AG08396 (cell line): ENCODE measurements at places on chromosomes 2 and 18.

GRCh38 chr2:144288438-144288837 is 231.5 kb downstream of the ZEB2 start:
- DNase-seq: peak; percentile 9

GRCh38 chr2:30979822-30980245 is 158.4 kb downstream of the GALNT14 start:
- peak; percentile 14 for DNase-seq

DNA sequence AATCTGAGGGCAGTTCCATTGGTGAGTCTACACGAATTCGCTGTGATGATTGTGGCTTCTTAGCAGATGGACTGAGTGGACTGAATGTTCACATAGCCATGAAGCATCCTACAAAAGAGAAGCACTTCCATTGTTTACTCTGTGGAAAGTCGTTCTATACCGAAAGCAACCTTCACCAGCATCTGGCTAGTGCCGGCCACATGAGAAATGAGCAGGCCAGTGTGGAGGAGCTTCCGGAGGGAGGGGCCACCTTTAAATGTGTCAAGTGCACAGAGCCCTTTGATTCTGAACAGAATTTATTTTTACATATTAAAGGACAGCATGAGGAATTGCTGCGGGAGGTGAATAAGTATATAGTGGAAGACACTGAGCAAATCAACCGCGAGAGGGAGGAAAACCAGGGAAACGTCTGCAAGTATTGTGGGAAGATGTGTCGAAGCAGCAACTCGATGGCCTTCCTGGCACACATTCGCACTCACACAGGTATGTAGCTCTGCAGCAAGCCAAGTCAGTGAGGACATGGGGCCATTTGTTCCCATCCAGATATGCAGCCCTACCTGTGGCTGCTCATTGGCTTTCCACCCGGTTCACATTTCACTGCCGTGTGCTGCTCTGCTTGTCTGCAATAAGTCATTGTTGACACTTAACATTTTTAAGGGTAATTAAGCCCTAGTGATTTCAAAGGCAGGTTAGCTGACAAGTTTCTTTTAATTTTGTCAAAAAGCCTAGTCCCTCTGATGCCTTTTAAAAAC is 37.7 kb downstream of the ZNF407 start:
- DNase-seq: no peak

- no peak for DNase-seq
Measured at GRCh38 chr2:217066510-217067270, 206.8 kb upstream of the TNP1 start.

DNA sequence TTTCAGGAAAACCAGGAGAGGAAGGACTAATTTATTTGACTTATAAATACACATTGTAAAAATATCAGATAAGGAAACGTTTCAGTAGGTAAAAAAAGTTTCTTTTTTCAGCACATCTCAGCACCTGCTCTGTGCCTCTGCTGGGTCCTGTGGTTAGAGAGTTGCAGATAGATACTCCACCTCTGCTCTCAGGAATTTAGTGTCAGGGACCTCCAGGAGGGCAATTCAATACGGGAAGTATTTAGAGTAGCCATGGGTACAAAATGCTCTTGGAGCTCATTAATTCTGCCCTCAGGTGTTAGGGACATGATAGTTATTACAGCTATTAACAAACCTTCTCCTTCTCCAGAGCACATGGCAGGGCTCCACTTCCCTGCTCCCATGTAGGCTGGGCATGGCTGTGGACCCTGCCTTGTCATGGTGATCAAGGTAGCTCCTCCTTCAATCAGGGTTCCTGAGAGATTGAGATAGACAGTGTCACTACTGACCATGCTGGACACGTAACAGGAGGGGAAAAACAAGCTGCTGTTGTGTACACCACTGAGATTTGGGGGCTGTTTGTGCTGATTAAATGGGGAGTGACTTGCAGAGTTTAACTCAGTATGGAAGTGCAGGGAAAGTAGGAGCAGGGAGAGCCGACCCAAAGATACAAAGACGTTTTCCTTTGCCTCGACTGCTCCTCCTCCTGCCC is 185.6 kb upstream of the COPS8 start:
- DNase-seq: no peak

GRCh38 chr2:233385489-233386044 is 31.3 kb downstream of the DGKD start:
- DNase-seq: no peak

DNA sequence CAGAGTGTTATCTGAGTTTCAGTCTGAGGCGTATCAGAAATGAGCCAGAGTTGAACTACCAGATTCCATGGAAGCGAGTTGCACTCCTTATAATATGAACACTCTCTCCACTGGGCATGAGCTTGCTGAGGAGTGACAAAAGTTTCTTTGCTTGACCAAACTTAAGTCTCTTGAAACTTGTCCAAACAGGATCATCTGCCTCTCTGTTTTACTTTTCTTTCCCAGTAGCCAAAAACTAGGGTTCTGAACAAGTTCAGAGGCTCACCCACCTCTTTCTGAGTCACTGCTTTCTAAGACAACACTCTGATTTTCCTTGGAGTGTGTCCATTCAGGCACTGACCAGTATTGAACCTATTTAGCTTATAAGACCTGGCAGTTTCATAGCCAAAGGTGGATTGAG is 233.2 kb upstream of the TCF4 start:
- peak; percentile 15 for DNase-seq

GRCh38 chr2:207734264-207734635 is 22.8 kb downstream of the CCNYL1 start:
- DNase-seq: peak; percentile 18

- peak; percentile 93 for DNase-seq
Measured at GRCh38 chr2:111698743-111699554, 185.0 kb downstream of the ANAPC1 start.

DNA sequence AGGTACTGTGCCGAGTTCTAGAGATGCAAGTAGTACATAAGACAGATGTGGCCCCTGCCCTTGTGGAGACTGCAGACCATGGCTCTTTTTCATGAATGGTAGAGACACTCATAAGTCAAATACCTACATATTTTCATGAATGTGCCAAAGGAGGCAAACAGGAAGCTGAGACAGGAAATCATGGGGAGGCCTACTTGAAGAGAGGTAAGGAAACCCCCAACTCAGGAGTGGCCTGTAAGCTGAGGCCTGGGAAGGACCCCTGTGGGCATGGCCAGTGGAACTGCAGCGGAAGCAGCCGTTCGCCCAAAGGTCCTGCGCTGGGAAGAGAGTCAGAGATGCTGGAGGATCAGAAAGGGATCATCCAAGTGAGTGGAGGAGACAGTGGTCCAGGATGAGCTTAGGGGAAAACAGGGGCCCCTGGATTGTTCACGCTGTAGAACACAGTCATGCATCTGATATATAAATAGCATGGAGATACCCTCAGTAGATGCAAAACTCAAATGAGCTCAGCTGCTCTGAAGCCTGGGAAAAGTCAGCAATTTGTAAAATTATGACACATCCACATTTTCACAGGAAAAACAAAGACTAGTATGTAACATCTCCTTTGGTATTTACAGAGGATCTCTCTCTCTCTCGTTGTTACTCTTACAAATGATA is 228.9 kb downstream of the NEDD4L start:
- DNase-seq: no peak
